ENCODE measurements at places on chromosomes 2 and 18.
A peak's percentile ranks its signal among the peaks of the same experiment; 100 is the strongest.

DNA sequence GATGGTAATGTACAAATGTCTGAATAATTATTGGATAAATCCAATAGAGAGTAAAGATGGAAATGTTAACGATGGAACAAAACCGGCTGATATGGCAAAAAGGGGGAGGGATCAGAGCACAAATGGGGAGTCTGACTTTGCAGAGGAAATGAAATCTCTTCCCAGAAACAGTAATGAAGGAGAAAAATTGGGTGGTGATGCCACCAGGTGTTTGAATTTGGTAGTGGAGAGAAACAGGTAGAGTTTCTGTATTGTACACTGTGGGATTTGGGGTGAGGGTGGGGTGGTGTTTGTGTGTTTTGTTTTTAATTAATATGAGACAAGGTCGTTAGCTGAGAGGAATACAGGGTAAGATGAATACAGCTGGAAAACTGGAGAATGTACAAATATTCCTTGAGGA lies 20.4 kb upstream of the XDH start:
- no peak for DNase-seq

DNA sequence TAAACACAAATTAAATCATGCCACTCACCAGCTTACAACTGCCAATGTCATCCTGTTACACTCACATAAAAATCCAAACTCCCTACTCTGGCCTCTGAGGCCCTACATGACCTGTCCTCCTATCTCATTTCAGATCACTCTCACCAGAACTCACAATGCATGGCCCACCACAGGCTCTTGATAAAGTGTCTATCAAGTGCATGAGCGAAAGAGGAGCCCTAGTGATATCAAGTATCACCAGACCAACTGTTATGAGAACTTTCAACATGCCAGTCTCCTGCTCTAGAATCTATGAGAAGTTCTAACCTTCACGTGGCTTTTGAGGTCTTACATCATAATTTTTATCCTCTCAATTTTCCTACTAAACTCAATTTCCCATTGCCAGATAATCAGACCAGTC lies 76.4 kb upstream of the CD226 start:
- DNase-seq = no peak

- DNase-seq = no peak
Observed at GRCh38 chr2:220001751-220002150, 374.3 kb downstream of the SLC4A3 start.

DNA sequence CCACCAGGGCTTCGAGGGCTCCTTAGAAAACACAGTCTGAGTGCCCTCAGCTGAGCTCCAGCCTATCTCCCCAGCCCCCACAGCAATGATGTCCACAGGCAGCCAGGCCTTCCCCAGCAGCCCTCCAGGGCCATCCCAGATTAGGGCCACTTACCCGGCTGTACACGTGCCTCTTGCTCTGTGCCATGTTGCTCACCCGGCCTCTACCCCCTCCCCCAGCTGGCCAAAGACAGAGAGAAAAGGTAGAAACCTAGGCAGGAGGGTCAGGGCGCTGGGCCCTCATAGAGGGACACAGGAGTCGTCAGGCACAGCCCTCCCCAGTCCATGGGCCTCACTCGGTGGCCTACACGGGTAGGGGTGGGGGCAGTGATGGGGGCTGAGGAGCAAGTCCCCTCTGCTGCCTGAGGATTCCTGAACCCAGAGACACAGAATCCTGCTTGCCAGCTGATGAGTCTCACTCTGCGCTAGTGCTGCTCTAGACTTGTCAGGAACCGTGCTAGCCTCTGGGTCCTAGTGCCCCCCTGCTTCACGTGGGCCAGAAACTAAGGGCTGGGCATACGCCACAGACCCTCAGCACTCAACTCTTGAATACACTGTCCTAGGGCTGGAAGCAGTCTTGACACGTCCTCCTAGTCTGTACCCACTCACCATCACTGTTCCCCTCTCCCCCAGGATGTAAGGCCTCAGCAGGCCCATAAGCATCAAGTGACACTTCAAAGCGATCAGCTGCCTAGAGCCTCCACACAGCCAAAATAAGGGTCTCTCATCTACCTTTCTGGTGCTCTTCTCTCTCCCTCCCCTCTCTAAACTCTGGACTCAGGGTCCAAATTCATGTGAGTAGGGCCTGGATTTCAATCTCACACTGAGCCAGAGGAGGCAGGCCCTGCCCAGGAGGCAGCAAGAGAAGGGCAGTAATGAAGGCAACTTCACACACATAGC lies at the start of gene DCTN1:
TSS of gene DCTN1 (minus strand) at position 461 of the 939 bp plus-strand sequence. CDS start at position 187, 274 bp downstream.
- peak; percentile 63 for DNase-seq

DNA sequence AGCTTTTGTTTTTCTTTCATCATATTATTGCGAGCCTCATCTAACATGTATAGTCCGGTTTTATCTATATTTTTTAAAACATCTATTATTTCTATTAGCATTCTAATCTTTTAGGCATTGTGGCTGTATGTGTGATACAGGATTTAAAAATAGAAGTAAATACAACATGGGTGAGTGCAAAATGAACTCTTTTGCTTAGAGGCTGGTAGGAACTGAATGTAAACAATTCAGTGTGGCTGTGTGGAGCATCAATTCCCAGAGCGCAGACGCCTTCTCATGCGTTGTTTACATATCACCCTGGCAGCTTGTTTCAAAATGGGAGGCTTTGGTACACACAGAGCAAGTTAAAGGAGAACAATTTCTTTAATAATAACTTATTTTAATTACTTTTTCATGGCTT lies 836 bp downstream of the DTNA start:
- no peak for DNase-seq

DNA sequence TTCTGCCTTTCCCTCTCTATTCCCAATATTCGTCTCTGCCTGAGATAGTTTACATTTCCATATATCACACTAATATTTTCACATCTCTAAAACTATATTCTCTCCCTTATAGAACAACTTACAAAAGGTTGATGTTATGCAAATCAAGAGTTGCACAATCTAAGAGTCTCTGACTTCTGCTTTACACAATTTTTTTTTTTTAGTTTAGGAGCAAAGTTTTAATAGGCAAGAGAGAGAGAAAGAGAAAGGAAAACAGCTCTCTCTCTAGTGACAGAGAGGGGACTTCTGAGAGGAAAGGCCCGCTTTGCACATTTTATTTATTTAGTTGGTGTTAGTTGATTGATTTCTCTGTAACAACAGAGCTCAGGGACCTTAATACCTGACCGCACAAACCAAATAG lies 380.2 kb downstream of the TXNL1 start:
- DNase-seq = no peak

- no peak for DNase-seq
Observed at GRCh38 chr2:63741884-63742579, 99.7 kb upstream of the UGP2 start.

- DNase-seq = peak; percentile 59
Observed at GRCh38 chr2:43611987-43612894, 16.4 kb upstream of the THADA start.

DNA sequence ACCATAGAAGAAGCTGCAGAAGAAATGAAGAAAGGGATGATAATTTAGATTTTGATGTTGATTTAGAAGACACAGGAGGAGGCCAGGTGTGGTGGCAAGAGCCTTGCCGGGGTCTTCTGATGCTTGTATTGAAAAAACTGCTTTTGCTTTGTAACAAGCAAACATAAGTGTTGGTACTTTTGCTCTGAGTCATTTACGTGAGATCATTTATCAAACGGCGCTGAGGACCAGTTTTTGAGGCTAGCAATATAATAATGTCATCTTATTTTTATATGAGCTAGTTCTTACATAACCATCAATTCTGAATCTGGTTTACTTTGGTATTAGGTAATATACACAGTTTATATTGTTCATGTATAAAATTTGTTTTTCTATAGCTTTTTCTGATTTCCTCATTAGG lies 30.6 kb downstream of the SPTBN1 start:
- no peak for DNase-seq

DNA sequence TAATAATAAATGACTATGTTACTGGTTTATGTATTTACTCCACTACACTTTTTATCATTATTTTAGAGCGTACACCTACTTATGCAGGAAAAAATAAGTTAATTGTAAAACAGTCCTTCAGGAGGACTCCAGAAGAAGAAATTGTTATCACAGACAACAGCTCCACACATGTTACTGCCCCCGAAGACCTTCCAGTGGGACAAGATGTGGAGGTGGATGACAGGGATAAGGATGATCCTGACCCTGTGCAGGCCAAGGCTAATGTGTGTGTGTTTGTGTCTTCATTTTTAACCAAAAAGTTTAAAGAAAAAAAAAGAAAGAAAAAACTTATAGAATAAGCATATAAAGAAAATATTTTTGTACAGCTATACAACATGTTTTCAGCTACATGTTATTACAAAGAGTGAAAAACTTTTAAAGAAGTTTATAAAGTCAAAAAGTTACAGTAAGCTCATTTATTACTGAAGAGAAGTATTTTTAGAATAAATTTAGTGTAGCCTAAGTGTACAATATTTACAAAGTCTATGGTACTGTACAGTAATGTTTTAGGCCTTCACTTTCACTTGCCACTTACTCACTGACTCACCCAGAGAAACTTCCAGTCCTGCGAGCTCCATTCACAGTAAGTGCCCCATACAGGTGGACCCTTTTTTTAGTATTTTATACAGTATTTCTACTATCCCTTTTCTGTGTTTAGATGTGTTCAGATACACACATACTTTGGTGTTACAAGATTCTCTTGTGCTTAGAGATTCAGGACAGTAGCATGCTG lies 7.5 kb downstream of the TGFBRAP1 start:
- DNase-seq = no peak

- DNase-seq = no peak
Observed at GRCh38 chr2:103529798-103530502, 768.1 kb downstream of the TMEM182 start.

DNA sequence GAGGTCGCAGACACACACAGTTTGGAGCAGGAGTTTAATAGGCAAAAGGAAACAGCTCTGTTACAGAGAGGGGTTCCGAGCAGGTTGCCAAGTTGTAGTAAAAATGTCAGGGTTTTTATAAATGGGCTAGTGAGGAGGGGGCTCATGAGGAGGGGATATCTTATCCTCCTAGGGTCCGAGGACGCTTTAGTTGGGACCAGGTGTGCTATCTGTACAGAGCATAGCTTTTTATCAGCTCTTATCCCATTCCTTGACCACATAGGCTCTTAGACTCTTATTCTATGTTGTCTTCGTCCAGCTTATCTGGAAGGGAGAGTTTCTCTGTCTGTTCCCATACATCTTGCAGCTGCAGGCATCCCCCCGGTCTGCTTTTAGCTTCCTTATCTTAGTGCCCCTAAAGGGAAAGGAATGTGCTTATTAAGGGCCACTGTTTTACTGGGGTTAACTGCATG lies 44.7 kb downstream of the PDK1 start:
- DNase-seq = no peak

GRCh38 chr18:37741032-37741623 lies 175.5 kb upstream of the CELF4 start:
- no peak for DNase-seq

DNA sequence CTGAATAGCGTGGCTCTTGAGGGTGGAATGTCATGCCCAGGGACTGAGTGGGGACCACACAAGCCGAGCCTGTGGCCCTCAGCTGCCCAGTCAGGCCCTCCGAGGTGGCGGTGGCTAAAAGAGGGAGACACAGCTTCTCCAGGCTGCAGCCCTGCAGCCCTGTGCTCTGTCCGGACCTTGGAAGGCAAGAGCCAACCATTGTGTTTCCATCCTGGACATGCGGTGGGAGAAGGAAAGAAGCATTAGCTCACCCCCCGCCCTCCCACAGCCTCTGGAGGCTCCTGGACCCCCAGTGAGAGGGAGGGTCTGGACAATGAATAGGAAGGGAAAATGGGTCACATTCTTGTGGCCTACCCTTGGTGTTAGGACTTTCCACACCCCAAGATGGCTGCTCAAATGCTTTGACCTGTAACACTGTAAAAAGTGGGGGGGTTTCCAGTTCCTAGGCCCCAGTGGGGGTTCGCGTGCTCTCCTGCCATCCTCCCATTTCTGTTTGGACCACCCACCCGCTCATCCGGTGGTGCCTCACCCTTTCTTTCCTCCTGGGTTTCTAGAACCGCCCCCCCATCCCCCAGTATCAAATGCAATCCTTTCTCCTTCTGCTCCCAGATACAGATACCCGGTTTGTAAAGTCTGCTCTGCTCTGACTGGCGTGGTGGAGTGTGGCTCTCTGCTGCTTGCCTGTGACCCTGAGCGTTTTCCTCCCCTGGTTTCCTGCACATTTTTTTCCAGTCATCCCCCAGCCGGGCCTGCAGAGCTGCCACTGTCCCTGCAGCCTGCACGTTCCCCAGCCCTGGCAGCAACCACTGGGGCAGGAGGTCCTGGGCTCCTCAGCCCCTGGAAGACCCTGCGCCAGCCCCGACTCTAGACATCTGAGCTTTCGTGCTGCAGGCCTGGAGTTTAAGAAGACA lies 36.3 kb upstream of the SMAD7 start:
- DNase-seq = no peak

DNA sequence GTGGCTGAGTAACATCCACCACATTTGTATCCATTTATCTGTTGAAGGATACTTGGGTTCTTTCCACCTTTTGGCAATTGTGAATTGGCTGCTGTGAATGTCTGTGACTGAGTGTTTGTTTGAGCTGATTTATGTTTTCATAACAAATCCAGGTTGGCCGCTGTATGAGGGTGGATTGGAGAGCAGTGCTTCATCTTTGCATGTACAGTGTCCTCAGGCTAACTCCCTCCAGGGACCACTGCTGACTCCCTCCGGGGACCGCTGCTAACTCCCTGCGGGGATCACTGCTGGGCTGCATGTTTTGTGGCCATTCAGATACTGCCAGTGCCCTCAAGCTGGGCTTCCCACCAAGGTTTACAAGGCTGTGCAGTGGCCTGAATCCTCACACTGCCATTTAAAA lies 10.2 kb downstream of the BOK start:
- no peak for DNase-seq

DNA sequence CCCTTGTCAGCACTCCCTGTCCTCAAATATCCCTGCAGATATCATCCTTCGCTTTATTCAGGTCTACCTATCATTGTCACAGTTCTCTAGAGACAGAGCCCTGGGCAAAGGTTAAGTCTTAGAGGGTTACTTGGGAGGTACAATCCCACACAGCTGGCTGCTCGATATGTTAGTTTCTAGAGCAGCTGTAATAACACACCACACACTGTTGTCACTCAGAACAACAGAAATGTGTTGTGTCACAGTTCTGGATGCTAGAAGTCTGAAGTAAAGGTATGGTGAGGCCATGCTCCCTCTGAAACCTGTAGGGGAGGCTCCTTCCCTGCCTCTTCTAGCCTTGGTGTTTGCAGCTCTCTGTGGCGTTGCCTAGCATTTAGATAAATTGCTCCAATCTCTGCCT lies 9.9 kb upstream of the RAPGEF4 start:
- DNase-seq = no peak

DNA sequence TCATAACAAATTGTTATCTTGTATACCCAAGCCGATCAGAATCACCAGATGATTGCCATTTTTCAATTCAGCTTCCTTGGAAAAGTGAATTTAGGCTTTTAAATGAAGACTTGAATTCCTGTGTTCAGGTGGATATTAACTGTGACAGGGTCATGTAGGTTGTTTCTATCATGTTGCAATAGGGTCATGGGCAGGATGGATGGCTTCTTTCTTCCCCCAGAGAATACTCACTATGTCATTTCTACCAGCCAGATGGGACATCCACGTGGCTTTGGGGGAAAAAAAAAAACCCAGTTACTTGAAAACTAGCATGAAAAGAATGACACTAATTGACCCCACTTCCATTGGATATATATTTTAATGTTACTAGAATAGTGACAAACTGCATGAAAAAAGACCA lies 14.6 kb upstream of the DSG2 start:
- DNase-seq = no peak
